ENCODE measurements at places on chromosomes 11 and 22. TPM values are rescaled to one million over a fixed set of nuclear protein-coding genes. Genes with fewer than 3 reads are reported as not detected.

Gene DMC1
- not detected for total RNA-seq

Gene TMPRSS13
- not detected for total RNA-seq

Gene CASP5
- total RNA-seq: not detected

Gene CSTF3
- total RNA-seq: 11.5 TPM

Gene LDHA
- 790 TPM for total RNA-seq

Gene MYOD1
- total RNA-seq: not detected

Gene APOBEC3A
- total RNA-seq: 0.73 TPM

Gene SLC22A12
- not detected for total RNA-seq

Gene KLHL22
- total RNA-seq: 9.2 TPM

Gene SMARCB1
- total RNA-seq: 23.0 TPM

DNA sequence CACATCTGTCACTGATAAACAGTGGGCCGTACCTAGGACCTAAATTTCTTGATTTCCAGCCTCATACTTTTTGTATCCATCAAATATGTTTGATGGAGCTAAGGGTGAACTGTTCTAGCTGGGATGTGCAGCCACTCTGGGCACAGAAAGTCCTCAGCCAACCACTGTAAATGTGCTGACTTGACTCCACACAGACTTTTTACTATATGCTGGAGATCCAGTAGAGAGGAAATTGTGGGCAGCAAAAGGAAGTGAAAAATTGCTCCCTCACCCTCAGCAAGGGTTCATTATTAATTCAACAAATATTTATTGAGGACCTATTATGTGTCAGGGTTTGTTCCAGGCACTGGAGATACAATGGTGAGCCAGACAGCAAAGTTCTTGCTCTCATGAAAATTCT lies 54.2 kb upstream of the AMPD3 start:
- DNase-seq: no peak

DNA sequence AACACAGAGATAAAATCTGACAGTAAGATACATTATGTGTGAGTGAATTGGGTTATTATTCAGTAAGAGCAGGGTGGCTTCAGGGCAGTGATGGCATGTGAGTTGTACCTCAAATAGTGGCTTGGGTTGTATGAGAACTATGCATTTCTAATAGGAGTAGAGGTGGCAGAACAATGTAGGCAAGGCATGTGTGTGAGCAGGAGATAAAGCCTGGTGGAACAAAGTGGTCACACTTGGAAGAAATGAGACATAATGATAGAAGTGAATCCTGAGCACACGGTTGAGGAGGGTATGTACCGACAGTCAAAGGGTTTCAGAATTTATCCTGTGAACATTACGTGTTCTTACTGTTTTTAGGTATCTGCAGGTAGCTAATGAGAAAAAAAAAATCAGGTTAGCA lies 159.3 kb downstream of the CASP12 start:
- DNase-seq: no peak

GRCh38 chr11:3047637-3048036 lies 9.6 kb downstream of the CARS1 start:
- no peak for DNase-seq

DNA sequence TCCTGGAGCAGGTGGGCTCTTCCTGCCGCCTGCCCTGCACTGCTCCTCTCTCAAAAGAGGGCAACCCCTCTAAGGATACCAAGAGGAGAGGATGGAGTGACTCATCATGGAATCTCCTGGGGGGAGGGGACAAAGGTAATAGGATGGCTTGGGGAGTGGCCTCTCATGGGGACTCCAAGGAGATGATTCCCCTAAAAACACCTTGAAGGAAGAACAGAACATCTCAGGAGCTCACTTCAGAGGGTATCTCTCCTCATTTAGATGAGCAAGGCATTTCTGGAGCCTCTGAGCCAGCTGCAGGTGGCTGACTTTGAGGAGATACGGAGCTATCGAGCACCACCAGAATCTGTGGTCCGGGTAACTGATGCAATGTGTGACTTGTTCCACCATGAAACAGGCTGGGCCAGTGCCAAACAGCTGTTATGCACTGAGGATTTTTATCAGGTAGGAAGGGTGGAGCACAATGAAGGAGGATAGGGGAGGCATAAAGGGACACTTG lies 40.2 kb downstream of the RRP8 start:
- DNase-seq: no peak

GRCh38 chr22:23076896-23077572 lies 6.7 kb downstream of the GNAZ start:
- DNase-seq: no peak

DNA sequence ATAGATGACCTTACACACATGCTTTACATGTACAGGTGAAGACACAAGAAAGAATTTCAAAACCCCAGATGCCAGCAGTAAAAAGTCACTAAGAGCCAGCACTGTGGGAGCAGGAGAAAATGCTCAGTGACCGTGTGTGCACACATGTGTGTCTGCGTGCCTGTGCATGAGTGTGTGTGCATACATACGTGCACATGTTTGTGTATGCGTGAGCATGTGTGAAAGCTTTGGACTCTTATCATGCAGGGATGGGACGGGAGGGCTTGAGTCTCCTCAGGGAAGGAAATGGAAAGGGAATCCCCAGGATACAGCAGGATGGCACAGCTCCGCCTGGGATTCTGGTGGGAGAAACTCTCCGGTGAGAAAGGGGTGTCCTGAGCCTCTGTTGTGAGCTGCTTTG lies 121.5 kb upstream of the B3GAT1 start:
- peak; percentile 3 for DNase-seq

GRCh38 chr22:50483977-50484853 lies 2.4 kb upstream of the MIOX start:
- DNase-seq: no peak

- DNase-seq: no peak
These were observed 10.2 kb upstream of the MN1 start for GRCh38 chr22:27811778-27812177.

DNA sequence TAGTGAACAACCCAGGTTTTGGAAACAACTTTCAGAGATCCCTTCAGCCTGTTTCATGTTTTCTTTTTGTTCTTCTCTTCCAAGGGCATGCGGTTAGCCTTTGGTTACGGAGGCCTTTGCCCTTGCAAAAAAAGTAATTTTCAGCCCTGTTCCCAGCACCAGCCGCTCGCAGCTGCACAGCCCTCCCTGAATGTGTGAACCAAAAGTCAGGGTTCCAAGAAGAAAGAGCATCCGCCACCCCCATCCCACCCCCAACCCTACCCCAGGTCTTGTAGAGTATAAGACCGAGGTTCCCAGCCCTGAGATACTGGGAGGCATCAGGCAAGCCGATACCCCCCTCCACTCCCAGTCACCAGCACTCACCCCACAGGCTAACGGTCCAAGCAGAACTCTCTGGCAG lies 56.4 kb downstream of the IGLL1 start:
- DNase-seq: no peak

- no peak for DNase-seq
These were observed 11.8 kb downstream of the SPECC1L start for GRCh38 chr22:24282401-24282800.

DNA sequence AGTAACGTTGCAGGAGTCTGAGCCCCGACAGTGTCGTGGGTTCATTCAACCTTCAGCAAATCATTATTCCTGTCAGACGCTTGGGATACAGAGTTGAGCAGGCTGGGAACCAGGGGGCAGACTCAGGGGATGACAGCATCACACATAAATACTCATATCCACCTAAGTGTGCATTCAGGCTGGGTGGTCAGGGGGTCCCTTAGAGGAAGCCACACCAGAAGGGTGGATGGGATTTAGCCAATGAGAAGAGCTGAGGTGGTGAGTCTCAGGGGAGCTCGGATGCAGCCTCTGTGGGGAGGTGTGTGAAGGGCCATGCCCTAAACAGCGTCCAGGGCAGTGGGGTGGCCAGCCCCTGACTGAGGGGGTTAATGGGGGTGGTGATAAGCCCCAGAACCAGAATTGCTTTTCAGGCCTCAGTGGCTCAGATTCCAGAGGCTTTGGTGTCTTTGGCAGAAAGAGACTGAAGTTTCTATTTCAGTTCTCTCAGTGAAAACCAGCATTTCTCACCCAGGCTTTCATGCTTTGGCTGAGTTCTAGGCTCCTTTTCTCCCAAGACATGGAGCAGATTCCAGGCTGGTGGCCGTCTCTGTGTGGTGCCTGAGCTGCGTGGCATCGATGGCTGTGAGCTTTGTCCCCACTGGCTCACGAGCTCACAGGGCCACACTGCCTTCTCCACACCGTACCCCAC lies 83.9 kb upstream of the CLDN5 start:
- DNase-seq: no peak

DNA sequence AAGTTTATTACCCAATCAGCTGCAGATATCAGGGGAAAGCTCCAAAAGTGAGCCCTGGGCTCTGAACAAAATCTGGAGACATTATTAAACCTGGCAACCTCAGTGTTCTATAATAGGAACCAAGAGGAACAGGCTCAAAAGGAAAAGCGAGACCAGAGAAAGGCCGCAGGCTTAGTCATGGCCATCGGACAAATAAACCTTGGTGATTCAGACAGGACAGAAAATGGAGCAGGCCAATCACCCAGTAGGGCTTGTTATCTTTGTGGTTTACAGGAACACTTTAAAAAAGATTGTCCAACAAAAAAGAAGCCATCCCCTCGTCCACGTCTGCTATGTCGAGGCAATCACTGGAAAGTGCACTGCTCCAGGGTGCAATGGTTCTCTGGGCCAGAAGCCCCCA lies 7.7 kb upstream of the PANX1 start:
- DNase-seq: no peak

GRCh38 chr11:12811861-12812260 lies 137.6 kb downstream of the TEAD1 start:
- no peak for DNase-seq

GRCh38 chr11:109062445-109062844 lies 359.5 kb upstream of the C11orf87 start:
- DNase-seq: no peak

- DNase-seq: no peak
These were observed 37.0 kb upstream of the MUC5AC start for GRCh38 chr11:1120532-1121330.

DNA sequence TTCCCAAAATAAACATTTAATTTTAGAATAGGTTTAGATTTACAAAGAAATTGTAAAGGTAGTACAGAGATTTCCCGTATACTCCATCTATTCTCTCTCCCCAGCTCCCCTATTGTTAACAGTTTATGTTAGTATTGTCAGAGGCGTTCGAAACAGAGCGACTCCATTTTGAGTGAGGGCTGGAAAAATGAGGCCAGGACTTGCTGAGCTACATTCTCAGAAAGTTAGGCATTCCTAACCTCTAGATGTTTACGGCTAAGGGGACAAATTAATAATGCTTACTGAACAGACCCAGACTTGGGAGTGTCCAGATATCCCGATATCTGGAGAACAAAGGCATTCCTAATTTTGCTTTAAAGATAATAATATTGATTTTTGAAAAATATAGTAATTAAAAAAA lies 12.4 kb upstream of the NUP160 start:
- DNase-seq: no peak

- DNase-seq: no peak
These were observed 5.4 kb upstream of the OR56A4 start for GRCh38 chr11:6012035-6012668.

GRCh38 chr22:21443735-21444421 lies 23.3 kb upstream of the TMEM191C start:
- no peak for DNase-seq

GRCh38 chr11:112223121-112223520 lies 3.1 kb upstream of the PTS start:
- DNase-seq: no peak

- no peak for DNase-seq
These were observed 15.8 kb downstream of the CYB5R2 start for GRCh38 chr11:7657306-7658025.

- DNase-seq: no peak
These were observed 101.3 kb downstream of the PDHX start for GRCh38 chr11:35017528-35018342.

DNA sequence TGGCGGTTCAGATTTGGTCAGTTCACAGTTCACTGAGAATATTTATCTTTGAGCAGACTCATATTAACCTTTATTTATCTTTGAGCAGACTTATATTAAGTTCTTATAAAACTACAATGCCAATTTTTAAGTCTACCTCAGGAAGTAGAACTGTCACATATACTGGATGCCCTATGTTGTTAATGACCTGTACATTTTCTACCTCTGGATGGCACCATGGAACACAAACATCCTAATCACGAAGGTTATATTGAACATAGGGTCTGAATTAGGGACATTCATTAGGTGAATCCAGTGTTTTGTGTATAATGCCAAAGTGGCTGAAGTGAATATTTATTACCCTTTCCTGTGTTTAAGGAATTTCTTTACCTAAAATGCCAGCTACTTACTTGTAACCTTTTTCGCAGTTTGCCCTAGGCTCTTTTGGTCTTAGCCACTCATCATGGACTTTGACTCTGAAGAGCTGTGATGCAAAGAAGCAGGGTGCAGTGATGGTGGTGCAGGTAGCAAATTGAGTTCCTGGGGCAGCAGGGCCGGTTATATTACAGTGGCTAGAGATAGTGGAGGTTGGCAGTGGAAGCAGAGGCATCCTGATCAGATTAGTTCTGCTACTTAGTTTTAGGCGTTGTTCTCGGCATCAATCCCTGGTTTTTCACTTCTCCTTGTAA lies 71.8 kb downstream of the STIM1 start:
- no peak for DNase-seq

GRCh38 chr22:31142285-31142684 lies 2.0 kb upstream of the PLA2G3 start:
- DNase-seq: no peak

GRCh38 chr11:5665051-5665570 lies 19.8 kb downstream of the TRIM5 start:
- DNase-seq: no peak

- DNase-seq: peak; percentile 27
These were observed 26.7 kb downstream of the OSBPL5 start for GRCh38 chr11:3138178-3139085.

DNA sequence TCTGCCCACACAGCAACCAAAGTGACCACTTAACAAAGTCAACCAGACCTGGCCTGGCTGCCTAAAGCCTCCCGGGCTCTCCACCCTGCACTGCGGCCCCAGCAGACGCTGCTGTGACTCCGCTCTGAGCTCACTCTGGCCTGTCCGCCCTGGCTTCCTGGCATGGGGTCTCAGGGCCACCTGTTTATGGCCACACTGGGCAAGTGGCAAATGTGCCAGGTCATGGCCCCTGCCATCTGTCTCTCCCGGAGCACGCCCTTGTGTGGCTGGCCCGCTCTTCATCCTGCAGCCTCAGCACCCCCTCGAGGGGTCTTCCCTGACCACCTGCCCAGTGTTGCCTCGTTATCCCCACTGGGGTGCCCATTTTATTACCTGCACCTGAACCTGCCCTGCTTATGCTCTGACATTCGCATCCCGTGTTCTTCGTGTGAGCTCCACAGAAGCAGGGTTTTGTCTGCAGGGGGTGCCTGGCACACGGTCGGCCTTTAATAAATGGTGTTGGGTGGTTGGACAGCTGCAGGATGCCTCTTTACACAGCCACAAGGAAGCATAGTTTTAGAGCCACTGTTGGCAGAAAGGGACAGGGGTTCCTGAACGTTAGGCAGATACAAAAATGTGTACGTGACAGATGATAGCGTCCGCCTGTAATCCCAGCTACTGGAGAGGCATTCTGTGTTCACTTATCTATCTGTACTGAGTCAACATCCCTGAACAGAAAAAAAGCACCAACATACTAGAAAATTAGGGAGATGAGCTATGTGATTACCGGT lies 785.6 kb downstream of the TBC1D22A start:
- no peak for DNase-seq

- DNase-seq: no peak
These were observed 65.1 kb upstream of the RRAS2 start for GRCh38 chr11:14424096-14424495.

DNA sequence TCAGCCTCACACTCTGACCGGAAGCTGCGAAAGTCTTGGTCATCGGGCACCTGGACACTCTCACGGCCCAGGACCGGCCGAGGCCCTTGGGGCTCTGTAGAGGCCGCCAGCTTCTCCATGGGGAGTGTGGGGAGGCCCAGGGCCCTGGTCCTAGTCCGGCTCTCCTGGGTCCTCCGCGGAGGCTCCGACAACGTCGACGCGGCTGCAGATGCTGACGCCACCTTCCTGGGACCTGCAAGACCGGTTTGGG lies 12.9 kb downstream of the STARD10 start:
- no peak for DNase-seq

All from right lobe of liver (tissue), 6 donors.